ENCODE measurements at places on chromosomes 1 and 21.

- no peak for DNase-seq
Observed at GRCh38 chr1:159921251-159921650, 4.1 kb downstream of the TAGLN2 start.

- no peak for DNase-seq
Observed at GRCh38 chr1:94153133-94153532, 32.2 kb upstream of the ABCA4 start.

DNA sequence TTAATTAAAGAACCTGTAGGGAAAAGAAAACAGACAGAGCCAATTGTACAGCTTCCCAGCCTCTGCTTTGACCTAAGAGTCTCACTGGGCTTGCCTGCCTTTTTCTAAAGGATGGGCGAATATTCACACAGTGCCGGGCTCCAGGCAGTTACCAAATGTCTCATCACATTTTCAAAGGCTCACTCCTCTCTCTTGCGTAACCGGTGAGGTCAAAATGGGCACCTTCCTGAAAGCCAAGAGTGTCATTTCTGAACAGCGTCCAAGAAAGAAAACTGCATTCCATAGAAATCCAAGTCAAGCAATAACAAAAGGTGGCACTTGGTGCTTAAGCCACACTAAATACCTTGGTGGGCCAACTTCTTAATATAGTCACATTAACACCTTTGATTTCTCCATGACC lies 710 bp upstream of the PALMD start:
- DNase-seq: peak; percentile 39

DNA sequence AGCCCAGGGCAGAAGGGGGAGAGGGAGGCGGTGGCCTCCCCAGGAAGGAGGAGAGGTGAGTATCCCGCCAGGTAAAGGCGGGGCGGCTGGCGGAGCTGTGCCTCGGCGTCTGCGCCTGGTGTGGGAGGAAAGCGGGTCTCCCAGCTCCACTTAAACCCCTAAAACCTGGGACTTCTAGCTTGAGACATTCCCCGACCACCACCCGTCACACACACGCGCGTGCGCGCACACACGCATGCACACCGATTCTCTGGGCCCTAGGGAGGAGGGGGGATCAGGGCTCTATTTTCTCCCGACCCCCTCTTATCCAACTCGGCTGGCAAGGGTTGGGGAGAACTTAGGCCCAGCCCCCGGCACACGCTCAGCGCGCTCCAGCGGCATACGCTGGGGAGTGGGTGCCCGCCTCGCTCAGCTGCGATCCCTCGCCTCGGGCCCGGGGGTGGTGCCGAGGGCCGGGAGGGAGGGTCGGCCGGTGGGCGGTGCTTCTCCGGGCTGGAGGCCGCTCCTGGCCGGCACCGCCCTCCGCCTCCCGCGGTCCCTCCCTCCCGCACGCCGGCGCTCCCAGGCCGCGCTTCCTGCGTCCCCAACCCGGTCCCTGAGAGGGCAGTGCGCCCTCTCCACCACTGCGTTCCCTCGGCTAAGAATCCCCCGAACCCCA lies at the start of gene TMEM51:
Gene TMEM51 (plus strand): TSS at position 564 of the 658 bp plus-strand sequence. CDS start 61,341 bp downstream, outside the sequence.
- DNase-seq: peak; percentile 50

DNA sequence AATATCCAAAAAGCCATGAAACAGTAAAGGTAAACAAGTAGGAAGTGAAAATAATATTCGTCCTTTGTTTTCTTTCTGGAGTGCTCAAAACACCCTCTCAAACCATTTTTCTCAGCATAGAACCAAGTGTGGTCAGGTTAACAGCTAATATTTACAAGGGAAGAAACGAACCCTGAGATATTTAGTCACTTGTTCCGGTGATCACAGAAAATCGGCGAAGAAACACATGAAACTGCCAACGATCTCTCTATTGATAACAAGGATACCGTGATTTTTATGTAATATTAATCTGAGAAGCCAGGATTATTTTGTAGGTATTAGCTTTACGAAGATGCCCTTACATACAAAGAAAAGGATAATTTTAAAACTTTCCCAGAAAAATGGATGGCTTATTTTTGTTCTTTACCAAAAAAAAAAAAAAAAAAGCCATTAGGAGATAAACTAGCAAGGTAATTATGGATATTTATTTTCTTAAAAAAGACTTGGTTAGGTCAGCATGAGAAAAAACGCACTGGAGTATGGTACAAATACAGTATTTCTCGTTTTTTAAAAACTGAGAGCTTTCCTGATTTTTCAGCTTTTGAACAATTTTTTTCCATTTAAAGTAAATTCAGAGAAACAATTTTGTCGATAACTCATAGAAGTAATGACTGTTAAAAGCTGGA lies 107.3 kb upstream of the HNRNPU start:
- DNase-seq: no peak

DNA sequence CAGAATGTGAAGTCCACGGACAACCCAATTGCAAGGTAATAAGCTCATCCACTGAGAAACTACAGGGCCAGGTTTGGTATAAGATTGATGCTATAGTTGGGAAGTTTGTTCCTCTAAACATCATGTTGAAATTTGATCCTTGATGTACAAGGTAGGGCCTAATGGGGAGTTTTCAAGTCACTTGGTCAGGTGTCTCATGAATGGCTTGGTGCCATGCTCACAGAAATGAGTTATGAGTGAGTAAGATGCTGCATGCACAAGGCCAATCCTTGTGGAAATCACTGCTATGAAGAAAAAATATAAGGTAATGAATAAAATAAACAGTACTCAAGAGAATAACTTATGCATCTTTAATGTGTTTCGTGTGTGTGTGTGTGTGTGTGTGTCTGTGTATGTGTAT lies 1891.2 kb downstream of the NCAM2 start:
- no peak for DNase-seq

- no peak for DNase-seq
Observed at GRCh38 chr1:180380259-180381183, 121.9 kb downstream of the ACBD6 start.

DNA sequence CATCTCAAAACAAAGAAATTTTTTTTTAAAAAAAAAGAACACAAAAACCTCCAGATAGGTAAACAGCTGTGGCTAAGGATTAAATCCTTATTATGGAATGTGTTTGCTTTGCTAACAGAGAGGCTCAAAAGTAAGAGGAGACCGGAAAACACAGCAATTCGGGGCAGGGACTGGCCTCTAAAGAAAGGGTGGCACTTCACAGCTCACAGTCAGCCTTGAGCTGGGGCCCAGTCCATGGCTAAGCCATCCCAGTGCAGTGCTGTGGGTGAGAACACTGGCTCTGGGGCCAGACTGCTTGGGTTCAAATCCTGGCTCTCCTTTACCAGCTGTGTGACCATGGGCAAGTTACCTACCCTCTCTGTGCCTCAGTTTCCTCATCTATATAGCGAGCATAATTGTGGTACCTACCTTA lies 28.2 kb downstream of the KIF17 start:
- DNase-seq: no peak

DNA sequence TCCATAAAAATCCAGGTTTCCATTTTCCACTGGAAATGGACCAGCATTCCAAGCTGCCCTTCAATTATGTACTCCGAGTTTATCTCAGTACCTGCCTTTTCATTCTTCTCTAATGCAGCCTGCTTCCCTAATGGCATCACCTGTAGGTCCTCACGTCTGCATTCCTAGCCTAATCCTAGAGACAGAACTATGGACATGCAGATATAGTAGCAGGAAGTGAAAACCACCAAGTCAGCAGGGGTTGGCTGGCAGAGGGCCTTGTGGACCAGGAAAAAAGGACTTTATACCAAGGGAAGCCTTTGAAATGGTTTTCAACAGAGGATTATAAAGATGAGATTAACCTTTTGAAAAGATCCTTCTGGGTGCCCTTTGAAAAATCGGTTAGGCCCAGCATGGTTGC lies 135.7 kb upstream of the L1TD1 start:
- no peak for DNase-seq

DNA sequence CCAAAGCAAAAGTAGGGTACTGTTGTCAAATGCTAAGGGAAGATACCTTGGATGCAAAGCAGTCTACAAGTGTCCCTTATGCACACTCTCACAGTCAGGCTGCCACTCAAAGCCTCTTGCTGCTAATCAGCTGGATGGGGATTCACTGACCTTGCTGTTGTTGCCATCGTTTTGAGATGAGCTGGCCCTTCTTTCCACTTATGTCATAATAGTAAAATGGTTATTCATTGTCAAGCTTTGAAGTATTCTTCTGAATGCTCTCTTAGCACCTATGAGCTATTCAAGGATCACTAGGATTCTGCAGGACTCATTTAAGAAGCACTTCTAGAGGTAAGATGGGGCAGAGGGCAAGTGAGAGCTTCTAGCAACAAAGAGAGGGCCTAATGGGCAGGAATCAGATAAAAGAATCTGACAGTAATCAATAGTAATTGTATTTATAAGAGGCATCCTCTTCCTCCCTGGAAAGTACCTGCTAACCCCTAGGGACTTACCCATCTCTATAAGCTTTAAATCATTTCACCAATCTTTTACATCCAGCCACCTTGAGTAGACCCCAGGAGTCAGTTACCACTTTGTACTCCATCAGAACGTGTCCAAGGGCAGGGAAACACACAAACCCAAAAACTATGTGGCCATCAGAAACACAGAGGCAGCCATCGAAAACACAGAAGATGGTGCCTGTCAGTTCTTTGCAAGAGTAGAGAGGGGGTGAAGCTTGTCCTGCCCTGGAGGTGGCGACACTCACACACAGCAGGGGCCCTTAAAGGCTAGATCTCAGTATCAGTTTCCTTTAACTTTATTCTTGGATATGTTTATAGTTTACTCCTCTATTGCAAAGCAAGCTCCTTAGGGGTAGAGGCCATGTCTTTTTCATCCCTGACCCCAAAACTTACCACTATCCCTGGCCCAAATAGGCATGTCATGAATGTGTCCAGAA lies 103.7 kb upstream of the NFIA start:
- peak; percentile 66 for DNase-seq

DNA sequence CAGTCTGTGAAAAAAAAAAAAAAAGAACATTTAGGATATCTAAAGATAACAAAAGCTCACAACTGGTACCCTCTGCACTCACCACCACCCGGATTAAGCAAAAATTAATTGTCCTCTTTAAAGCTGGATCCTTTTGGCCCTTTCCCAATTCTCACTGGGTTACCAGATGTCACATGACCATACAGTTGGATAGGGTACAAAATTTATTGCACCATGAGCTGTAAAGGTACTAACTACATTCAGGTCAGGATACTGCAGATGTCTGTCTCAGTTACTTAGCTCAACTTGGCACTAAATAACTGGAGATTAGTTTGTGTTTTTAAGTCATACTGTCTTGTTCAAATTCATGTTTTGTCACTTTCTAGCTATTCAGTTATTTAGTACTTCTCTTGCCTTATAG lies 96.3 kb downstream of the GPATCH2 start:
- DNase-seq: no peak

GRCh38 chr1:109531826-109532364 lies 7.8 kb upstream of the GPR61 start:
- no peak for DNase-seq

GRCh38 chr1:10730985-10731384 lies 65.5 kb downstream of the CASZ1 start:
- peak; percentile 80 for DNase-seq

DNA sequence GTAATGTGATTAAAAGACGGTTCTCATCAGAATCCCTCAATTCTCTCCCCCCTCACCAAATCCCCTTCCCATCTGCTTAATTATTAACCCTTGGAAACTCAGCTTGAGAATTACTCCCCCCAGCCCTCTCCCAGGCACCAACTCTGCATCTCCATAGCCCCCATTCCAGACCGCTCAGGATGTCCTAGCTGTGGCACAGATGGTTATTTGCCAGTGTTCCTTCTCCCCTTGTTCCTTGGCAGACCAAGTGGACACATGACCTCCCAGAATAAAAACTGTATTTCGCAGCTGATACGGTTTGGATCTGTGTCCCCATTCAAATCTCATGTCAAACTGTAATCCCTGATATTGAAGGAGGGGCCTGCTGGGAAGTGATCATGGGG lies 14.6 kb downstream of the HENMT1 start:
- DNase-seq: no peak

DNA sequence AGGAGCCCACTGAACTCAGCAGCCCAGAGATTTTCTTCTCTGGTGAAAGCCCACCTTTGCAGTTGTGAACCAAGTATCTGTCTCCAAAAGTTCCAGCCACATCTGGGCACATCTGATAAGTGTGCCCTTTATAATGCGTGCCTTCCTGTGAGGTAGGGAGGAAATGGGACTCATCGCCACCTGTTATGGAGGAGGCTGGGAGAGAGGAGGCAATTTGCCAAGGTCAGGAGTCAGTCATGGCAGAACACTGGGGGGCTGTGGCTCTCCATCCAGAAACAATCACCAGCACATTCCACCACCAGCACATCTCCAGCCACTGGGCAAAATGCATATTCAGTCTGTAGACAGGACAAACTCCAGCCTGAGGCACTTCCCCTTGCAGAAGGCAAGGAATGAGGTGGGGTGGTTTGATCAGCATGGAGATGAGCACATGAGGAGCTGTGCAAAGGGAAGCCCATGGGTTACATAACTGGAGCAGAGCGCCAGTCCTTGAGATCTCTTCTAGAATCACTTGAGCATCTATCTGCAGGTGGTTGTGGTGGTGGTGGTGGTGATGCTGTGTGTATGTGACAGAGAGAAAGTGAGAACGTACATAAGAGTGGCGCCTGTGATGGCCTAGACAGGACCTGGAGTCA lies 15.0 kb upstream of the LEMD1 start:
- no peak for DNase-seq

DNA sequence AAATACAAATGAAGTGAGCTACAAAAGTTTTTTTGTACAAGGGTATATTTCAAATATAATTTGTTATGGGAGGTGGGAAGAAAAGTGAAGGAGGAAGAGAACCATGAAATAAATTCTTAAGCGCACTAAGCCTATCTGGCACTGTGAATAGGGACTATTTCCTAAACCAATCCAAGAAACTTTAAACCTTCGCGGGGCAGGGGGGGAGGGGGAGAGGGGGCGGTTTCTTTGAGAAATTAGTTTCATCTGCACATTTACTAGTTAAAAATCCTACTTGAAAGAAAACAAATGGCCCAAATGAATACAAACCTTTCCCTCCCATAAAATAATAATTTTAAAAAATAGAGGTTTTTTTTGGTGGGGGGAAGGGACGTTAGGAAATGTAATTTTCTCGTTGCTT lies 364 bp downstream of the GOLPH3L start:
- no peak for DNase-seq

DNA sequence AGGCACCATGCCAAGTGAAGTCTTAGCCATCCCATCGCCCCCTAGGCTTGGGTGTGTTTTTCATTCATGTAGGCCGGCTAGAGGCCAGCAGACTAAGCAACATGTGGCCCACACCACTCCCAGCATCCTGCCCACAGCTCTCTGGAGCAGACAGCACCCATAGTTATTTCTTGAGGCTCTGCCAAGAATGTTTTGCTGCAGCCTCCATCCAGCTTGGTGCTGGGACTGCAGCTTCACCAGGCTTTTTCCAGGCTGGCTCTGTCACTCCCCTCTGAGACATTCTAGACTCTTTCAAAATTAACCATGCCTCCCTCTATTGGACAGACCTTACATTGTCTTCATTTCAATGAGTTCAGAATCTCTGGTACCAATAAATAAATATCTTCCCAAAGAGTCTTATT lies 104.2 kb downstream of the DUSP10 start:
- peak; percentile 13 for DNase-seq

GRCh38 chr1:89261926-89262515 lies 10.6 kb downstream of the GBP5 start:
- DNase-seq: peak; percentile 5
